ENCODE measurements at places on chromosomes 13 and 19. TPM values are rescaled to one million over a fixed set of nuclear protein-coding genes. Genes with fewer than 3 reads are reported as not detected.

DNA sequence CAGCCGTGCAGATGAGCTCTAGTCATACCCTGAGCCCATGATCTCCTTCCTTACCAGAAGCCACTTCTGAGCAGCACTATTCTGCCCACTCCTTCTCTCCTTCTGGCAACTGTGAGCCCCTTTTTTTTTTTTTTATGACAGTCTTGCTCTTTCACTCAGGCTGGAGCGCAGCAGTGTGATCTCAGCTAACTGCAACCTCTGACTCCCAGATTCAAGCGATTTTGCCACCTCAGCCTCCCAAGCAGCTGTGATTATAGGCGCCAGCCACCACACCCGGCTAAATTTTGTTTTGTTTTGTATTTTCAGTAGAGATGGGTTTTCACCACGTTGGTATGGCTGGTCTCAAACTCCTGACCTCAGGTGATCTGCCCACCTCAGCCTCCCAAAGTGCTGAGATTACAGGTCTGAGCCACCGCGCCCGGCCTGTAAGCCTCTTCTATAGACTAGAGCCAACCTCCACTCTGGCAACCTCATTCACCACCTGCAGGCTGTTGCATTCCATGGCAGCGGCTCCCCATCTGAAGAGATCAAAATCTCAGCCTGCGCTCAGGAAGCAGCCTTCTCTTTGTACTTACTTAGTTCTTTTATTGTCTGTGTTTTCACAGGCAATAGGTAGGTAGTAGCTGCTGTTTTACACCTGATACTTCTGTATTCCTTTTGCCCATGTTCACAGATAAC lies 34.8 kb upstream of the NDFIP2 start:
- DNase-seq, result no peak

DNA sequence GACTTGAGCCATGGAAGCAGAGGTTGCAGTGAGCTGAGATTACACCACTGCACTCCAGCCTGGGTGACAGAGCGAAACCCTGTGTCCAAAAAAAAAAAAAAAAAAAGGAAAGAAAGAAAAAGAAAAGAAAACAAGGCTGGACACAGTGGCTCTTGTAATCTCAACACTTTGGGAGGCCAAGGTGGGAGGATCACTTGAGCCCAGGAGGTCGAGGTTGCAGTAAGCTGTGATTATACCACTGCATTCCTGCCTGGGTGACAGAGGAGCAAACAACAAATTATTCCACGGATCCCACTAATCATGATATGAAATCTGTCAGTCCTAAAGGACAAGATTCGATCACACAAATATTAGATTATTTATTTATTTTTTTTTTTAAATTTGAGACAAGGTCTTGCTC lies 3.1 kb upstream of the MYDGF start:
- DNase-seq, result no peak

DNA sequence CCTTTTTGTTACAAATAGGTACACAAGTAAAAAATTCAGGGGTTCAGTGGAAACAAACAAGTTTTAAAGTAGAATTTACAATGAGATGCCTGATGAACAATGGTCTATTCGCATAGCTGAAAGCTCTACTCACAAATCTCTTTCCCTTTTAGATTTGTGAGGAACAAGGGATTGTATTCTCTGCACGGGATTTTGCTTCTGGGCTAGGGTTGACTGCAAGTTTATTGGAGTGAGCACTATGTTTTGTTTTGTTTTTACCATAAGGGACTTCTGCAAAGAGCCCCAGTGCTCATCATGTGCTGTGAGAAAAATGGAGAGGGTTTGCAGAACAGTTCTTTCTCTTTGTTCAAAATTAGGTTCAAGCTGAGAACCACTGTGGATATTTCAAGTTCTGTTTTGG lies 160.5 kb downstream of the DLEU7 start:
- DNase-seq, result no peak

- no peak for DNase-seq
These were observed 21.5 kb downstream of the PEX11G start for GRCh38 chr19:7467009-7467989.

The SLC6A16 gene
- 0.20 TPM for total RNA-seq

DNA sequence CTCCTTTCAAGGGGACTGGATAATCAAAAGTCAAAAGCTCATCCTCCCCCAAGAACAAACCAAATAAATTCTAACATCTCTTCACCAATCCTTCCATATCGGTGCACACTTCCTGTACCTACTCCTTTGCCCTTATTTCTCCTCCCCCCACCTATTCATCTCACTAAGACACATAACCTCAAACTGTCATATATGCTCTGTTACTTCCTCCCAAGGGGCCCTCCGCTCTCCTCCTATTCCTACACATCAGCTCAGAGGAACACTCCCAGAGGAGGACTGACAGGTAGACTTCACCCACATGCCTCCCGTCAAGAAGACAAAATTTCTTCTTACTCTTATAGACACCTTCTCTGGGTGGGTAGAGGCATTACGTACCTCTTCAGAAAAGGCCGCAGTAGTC lies 48.1 kb downstream of the ZNF93 start:
- no peak for DNase-seq

DNA sequence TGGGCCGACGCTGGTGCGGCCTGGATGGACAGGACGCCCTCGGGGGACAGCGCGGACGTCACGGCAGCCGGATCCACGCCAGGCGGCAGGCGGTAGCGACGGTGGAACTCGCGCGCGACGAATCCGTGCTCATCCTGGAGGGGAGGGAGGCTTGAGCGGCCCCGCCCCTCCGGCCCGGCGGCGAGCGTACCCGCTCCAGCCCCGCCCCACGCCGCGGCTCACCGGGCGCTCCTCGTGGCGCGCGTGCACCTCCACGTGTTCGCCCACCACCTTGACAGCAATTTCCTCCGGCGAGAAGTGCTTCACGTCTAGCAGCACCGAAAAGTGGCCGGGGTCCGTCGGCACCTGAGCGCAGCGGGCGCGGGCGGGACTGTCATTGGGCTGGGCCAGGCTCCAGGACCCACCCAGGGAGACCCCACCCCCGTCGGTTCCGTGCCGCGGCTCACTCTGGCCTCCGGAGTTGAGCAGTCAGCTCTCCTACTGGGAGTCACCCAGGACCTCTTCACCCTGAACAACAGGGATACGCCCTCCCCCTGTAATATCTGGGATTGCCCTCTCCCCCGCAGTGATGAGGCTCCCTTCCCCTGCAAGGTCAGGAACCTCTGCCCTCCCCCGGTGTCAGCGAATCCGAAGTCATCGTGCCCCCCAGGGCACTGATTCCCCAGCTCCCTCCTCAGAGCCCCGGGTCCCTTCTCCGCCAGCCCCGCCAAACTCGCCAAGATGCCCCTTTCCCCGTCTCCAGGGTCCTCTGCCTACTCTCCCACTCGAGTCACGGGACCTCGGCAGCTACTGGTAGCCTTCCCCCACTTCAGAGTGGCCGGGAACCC lies 1.1 kb downstream of the HSPB6 start:
- DNase-seq, result peak; percentile 66

- no peak for DNase-seq
These were observed 5.7 kb downstream of the FGF9 start for GRCh38 chr13:21676611-21677021.

The VAV1 gene
- 4.7 TPM for total RNA-seq

The OVOL3 gene
- not detected for total RNA-seq

DNA sequence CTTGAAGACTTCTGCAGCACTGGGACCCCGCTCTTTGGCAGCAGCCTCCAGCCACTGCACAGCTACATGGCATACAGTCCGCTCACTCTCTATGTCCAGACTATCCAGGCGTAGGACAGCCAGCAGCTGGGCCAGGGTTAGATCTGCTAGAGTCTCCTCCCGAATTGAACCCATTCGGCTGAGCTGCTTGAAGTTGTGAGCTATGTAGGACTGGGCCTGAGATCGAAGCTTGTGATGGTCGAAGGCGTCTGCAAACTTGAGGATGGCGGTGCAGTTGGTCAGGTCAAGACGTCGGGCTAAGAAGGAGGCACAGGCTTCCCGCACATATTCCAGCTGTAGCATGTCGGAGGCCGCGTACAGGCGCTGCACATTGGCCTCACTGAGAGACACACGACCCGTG lies 900 bp downstream of the KBTBD7 start:
- DNase-seq, result no peak

GRCh38 chr13:28267497-28267896 lies 129.2 kb downstream of the PAN3 start:
- no peak for DNase-seq

GRCh38 chr19:45182758-45183157 lies 4.2 kb downstream of the BLOC1S3 start:
- DNase-seq, result no peak

GRCh38 chr19:5693195-5694166 lies 3.4 kb downstream of the RPL36 start:
- DNase-seq, result no peak

GRCh38 chr19:5145521-5146511 lies 176.9 kb downstream of the KDM4B start:
- DNase-seq, result no peak

The FFAR3 gene
- 0.10 TPM for total RNA-seq

All from skin of body (tissue), 3 donors.